ENCODE measurements at places on chromosomes 3 and 15.

GRCh38 chr3:32782407-32782806 is 35.4 kb upstream of the TRIM71 start:
- no peak for DNase-seq

GRCh38 chr3:111932946-111933345 is 45.9 kb upstream of the ABHD10 start:
- peak; percentile 81 for DNase-seq

DNA sequence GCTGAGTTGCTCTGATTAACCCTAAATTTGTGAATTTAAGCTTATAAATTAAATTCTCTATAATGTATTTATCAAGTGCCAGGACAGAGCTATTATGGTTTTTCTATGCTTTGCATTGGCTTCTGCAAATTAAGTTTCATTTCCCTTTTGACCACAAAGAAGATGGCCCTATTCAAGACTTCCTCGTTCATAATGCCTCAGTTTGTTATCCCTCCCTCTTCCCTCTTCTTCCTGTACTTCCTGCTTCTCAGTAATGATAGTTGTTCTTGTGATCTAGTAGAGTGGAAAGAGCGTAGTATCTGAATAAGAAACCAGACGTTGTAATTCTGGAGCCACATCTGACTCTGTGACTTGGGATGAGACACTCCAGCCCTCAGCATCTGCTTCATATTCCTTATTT is 118.7 kb downstream of the CACNA1D start:
- no peak for DNase-seq

- peak; percentile 93 for DNase-seq
Measured at GRCh38 chr3:153599685-153600084, 437.7 kb downstream of the RAP2B start.

- DNase-seq: no peak
Measured at GRCh38 chr15:29638781-29639180, 183.5 kb downstream of the TJP1 start.

Measured in lung microvascular endothelial cell (primary cell).